ENCODE measurements at places on chromosomes 3 and 15.

- DNase-seq = no peak
Measured at GRCh38 chr3:177353140-177353539, 155.9 kb upstream of the TBL1XR1 start.

- no peak for DNase-seq
Measured at GRCh38 chr15:89671687-89672086, 7.5 kb downstream of the PLIN1 start.

DNA sequence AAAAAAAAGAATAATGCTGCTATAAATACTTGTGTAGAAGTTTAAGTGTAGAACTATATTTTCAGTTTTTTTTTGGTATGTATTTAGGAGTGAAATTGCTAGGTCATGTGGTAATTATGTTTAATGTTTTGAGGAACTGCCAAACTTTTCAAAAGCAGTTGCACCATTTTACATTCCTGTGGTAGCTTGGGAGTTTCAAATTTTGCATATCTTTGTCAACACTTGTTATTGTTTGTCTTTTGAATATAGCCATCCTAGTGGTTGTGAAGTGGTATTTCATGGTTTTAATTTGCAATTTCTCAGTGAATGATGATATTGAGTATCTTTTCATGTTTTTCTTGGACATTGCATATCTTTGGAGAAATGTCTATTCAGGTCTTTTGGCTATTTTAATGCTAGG is 30.4 kb downstream of the SKIL start:
- no peak for DNase-seq

DNA sequence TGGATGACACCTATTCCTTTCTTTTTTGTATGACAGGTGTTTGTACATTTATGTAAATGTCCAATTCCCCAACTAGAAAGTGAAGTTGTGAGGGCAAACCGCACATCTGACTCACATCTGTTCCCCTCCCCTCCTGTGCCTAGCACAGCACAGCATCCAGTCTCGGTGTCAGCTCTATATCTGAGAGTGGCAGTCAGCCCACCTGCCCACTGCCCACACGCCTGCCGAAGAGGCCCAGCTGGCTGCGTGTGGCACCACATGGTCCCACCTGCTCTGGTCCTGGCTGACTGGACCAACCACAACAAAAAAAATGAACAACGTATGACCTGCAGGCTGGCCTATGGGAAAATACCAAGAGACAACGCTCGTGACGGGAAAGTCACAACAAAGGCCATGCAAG is 62.8 kb downstream of the XXYLT1 start:
- no peak for DNase-seq

- DNase-seq = no peak
Measured at GRCh38 chr15:55026381-55026780, 170.4 kb downstream of the RSL24D1 start.

- DNase-seq = no peak
Measured at GRCh38 chr3:58606693-58607092, 29.5 kb upstream of the FAM107A start.

DNA sequence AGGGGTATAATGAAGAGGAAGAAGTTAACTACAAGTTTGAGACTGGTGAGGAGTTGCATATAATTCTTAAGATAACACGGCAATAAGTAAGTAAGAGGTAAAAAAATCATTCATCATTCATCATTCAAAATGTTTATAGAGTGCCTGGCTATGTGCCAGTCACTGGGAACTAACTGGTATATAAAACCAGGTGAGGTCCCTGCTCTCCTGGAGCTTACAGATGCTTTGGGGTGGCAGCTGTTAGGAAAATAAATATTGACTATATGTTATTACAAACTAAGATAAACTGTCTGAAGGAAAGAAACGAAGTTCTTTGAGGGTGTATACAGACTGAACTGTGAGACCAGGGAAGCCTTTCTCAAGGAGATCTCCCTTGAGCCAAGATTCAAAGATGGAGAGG is 2.9 kb downstream of the CASR start:
- DNase-seq = no peak

- no peak for DNase-seq
Measured at GRCh38 chr3:23697416-23697815, 108.3 kb upstream of the UBE2E1 start.

DNA sequence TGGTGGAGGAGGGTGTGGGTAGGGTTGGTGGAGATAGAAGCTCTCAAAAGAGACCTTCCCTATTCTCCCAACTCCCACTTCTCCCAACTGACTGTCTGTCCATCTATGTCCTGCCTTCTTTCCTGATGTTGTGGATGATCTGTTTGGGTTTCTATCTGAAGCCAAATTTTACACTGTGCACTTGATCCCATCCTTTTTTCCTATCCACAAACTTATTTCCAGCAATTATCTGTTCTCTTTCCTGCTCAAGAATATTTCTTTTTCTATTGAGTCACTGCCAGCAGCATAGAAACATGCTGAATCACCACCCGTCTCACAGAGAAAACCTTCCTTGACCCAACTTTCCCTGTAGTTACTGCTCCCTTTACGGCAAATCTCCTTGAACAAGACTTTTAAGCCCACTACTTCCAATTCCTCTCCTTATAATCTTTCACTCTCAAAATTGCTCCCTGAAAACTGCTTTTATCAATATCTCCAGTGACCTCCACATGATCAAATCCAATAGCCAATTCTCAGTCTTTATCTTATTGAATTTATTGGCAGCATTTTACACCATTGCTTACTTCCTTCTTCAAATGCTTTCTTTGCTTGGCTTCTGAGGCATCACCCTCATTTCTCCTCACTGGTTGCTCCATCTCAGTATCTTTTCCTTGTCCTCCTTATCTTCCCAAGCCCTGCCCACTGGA is 141.2 kb upstream of the SLC7A14 start:
- no peak for DNase-seq

- no peak for DNase-seq
Measured at GRCh38 chr3:26718315-26718714, 95.7 kb downstream of the LRRC3B start.

DNA sequence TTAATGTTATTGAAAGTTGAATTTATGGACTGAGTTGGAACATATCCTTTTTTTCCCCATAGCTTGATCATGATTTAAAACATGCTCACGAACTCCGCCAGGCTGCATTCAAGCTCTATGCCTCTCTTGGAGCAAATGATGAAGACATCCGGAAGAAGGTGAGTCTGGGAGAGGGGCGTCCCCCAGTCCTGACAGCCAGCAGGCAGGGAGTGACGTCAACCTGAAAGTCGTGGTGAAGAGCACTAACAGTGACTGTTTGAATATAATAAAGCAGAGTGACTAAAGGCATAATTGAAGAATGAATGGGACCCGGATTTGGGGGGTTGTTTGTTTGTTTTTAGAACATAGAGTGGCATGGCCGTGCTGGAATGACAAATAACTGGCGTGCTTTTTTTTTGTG is 57.9 kb downstream of the ARMC8 start:
- no peak for DNase-seq

GRCh38 chr3:63886858-63887257 is 23.2 kb downstream of the ATXN7 start:
- no peak for DNase-seq

- no peak for DNase-seq
Measured at GRCh38 chr3:13621381-13622221, 72.7 kb downstream of the FBLN2 start.

DNA sequence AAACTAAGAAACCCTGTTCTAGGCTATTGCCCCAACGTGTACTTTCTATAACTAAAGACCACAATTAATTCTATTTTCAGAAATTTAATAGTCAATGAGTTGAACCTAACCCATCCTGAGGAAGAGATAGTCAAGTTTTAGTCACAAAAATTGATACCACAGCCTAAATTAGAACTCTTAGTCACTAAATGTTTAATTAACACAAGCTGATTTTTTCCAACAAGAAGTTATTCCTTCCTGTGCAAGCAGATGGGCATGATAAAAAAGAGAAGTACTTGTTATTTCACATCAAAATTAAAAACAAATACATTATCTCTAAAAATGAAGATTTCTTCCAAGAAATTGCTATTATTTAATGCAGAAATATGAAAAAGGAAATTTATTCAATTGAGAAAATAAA is 38.4 kb upstream of the TERB2 start:
- no peak for DNase-seq

- DNase-seq = no peak
Measured at GRCh38 chr3:79461129-79461792, 306.5 kb downstream of the ROBO1 start.

GRCh38 chr15:85676342-85677098 is 118.2 kb downstream of the KLHL25 start:
- no peak for DNase-seq

GRCh38 chr3:150878996-150879575 is 26.2 kb downstream of the MINDY4B start:
- no peak for DNase-seq

- DNase-seq = no peak
Measured at GRCh38 chr3:172343117-172343516, 105.1 kb downstream of the GHSR start.

DNA sequence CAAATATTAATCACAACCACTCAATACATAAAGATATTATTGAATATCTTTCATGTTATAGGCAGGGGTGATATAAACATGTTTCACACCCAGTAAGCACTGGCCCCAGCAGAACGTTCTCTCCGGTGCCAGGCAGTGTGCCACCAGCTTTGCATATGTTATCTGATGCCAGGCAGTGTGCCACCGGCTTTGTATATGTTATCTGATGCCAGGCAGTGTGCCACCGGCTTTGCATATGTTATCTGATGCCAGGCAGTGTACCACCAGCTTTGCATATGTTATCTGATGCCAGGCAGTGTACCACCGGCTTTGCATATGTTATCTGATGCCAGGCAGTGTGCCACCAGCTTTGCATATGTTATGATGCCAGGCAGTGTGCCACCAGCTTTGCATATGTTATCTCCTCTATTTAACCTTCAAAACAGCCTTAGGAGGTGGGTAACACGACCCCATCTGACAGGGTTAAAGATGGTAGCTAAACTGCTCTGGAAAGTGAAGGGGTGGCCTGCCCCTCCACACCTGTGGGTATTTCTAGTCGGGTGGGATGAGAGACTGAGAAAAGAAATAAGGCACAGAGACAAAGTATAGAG is 6.9 kb downstream of the MUC20 start:
- no peak for DNase-seq

Data from C1 segment of cervical spinal cord (tissue), 14 donors.